ENCODE measurements at places on chromosomes 3 and 15.

GRCh38 chr15:100849021-100849854, 30.4 kb upstream of the ALDH1A3 start:
- DNase-seq: peak; percentile 26

DNA sequence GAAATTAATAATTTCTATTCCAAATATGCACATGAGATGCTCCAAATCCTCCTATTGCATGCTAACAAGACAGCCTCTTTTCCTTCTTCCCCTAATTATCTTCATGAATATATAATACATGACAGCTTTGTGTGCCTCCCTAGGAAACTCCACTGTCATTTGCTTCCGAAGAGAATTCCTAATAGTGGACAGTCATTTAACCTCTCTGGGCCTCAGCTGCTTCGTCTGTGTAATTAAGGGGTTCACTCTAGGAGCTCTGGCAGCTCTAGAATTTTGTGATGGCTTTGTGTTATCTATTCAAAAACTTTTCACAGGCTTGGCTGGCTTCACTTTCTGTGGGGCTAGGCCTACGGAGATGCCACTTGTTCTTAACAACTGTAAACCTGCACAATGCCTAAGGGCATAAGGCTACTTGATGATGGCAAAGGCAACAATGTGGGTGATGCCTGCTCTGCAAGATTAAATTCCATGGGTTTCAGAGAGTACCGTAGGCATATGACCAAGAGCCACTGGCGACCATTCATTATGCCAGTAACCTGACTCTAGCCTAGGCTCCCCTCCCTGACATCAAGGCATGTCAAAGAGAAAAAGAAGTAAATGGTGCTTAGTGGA, 333.8 kb upstream of the UMPS start:
- no peak for DNase-seq

DNA sequence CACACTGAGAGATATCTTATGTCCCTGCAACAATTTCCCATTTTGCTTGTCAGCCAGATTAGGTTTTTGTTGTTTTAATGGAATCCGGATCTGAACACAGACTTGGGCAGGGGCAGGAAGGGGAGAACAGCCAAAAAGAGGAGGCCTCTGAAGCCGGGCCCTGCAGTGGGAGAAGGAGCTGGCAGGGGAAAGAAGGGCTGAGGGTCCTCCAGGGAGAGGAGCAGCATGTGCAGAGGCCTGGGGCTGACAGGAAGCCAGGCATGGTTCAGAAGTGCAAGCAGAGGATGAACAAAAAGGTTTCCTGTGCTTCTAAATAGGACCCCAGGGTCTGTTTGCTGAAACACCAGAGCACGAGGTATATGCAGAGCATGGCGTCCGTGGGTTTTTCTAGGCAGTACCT, 49.1 kb upstream of the POMGNT2 start:
- DNase-seq: no peak

- DNase-seq: no peak
Observed at GRCh38 chr3:49523756-49524747, 30.2 kb upstream of the BSN start.

DNA sequence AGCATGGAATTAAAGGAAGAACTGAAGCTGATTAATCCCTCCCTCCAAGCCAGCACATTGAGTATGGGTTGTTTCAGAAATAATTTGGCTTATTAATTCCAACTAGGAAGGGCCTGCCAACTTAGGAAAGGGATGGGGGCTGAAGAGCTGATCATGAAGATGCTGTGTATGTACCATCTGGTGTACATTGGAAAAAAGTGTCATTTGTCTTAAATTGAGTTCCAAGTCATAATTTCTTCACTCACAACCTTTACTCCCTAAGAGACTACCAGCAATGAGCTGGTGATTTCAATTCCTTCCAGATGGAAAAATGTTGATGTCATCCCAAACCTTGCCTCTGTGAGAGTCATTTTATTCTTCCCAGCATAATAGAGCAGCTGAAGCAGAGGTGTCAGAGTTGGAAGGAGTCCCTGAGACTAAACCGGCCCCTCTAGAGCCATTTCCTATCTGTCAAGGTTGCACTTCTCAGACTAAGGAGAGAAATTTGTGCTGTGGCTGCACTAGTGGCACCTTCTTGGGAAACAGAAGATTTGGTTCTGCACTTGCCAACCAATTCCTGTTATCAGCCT, 79.4 kb downstream of the GTPBP8 start:
- DNase-seq: no peak

- peak; percentile 5 for DNase-seq
Observed at GRCh38 chr15:67033571-67034044, 31.8 kb upstream of the SMAD3 start.

DNA sequence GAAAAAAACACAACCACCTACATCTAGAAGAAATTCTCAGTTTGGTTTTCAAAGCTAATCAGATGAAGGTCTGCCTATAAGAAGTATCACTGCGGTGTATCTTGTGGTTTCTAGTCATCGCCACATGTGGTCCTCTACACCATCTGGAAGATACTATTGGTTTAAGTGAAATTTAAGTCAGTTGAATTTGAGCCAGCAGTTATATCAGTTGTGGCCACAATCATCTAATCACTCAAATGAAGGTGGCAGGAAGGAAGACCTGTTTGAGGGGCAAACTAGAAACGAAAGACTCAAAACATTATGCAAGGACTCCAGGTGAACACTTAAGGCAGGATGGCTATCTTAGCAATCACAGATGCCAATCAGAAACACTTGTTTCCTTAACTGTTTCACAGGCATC, 48.7 kb downstream of the ETV5 start:
- DNase-seq: no peak

GRCh38 chr3:141389703-141390102, 21.4 kb downstream of the ZBTB38 start:
- no peak for DNase-seq

DNA sequence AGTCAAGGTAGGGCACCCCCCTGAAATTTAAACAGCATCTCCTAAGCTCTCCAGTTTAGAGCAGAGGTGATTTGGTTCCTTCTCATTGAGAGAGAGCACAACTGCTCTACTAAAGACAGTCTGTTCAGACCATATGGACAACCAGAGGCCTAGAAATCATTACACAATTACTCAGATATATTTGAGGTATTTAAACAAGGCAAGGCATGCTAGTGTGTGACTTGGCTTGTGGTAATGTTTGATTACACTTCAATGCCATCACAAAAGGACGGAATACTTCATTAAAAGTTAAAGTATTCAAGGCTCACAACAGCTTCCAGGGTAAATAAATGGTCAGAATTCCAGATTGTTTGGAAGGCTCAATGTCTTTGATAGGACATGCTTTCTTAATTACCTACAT, 110.2 kb downstream of the LRTM1 start:
- no peak for DNase-seq

DNA sequence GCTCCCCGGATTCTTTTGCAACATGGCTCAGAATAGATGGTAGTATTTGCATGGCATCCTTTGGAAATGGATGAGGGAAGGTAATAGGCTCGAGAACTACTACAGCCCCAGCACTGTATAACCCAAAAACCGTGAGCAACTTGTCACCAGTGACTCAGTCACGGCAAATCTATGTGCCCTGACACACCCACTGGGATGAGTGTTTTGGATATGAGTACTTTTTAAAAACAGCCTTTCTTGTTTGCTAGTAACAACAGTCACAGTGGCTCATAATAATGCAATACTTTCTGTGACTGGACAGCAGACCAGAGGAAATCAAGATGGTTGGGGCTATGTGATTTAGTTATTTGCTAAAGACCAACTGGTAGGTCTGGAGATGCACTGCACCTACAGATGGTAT, 299.6 kb downstream of the ULK4 start:
- no peak for DNase-seq

GRCh38 chr3:167653760-167654159, at the start of gene WDR49:
TSS of gene WDR49 (minus strand) at chr3:167653942. CDS start at chr3:167653425, 517 bp downstream.
- DNase-seq: no peak

GRCh38 chr15:39976291-39977274, 42.7 kb downstream of the EIF2AK4 start:
- DNase-seq: no peak

- DNase-seq: no peak
Observed at GRCh38 chr3:97914388-97914787, 57.8 kb downstream of the RIOX2 start.

DNA sequence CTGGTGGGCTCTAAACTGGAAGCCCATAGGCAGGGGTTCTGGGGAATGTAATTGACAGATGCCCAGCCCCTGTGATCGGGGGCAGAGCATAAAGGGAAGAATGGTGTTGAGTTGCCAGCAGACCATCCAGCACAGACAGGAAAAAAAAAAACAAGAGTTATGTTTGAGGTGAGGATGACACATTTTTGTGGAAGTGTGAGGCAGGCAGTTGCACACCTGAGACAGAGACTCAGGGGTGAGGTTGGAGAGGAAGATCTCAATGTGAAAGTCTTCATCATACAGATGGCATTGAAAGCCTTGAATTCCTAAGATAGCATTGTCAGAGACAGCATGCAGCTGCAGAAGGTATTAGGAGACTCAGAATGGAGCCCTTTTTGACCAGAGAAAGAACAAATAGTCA, 18.6 kb upstream of the ST8SIA2 start:
- DNase-seq: no peak

GRCh38 chr3:64561325-64561843, 126.4 kb downstream of the ADAMTS9 start:
- DNase-seq: no peak

- DNase-seq: no peak
Observed at GRCh38 chr3:101602731-101603130, 28.8 kb downstream of the PCNP start.

- DNase-seq: no peak
Observed at GRCh38 chr3:69439643-69440270, 53.9 kb upstream of the FRMD4B start.

DNA sequence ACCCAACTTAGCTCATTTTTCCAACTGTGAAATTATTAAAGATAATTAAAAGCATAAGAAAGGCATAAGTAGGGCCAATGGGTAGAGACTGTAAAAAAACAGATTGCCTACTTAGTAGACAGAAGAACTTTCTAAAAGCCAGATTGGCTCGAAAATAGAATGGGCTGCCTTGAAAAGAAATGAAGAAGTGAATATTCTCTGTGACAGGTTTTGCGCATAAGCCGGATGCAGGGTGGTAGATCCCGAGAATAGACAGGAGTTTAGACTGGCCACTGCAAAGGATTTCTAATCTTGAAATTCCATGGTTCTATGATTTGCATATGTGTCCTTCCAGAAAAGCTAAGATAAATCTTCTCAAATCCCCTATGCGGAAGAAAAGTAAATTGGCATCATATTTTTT, 173.3 kb upstream of the ICE2 start:
- no peak for DNase-seq

- no peak for DNase-seq
Observed at GRCh38 chr3:11739706-11740105, 96.0 kb upstream of the VGLL4 start.

DNA sequence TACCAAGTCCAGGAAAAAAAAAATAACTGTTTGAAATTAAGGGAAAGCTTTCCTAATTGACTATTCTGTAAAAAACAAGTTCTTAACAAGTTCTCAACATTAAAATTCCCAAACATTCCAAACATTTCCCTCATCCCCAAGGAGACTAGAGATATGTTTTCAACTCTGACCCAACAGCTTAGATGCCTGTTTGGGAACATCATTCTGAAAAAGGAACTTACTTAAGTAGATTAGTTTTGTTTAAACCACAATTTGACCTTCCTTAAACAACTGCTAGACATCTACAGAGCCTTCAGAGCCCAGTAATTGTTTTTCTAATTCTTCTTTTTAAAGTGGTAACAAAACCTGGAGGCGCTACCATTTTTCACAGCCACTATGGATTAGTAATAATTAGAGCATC, 12.8 kb downstream of the UBR1 start:
- DNase-seq: no peak

DNA sequence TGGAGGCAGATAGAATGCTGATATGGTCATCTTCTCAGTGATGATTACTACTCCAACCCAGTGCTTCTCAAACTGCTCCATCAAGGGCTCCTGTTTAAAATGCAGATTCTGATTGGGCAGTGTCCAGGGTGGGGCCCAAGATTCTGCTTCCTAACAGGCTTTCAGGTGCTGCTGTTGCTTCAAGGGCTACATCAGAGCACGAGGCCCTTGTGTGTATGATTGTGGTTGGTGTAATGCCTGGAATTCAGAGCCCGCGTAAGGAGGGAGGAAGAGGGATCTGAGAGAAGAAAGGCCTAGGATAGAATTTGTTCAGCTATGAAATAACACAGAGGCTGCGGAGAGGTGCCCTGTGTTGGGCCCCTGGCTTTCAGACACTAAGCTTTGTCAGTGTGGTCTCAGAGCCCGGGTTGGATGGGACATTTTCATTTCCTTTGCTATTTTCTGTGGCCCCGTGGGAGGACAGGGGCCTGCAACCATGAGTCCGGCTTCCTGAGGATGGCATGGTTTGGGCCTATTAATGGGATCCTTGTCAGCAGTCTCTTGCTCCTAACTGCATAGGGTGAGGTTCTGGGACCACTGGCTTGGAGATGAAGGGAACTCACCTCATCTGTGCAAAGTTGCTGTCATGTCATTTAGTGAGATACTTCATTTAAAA, 53.0 kb downstream of the ATP1B3 start:
- DNase-seq: no peak

DNA sequence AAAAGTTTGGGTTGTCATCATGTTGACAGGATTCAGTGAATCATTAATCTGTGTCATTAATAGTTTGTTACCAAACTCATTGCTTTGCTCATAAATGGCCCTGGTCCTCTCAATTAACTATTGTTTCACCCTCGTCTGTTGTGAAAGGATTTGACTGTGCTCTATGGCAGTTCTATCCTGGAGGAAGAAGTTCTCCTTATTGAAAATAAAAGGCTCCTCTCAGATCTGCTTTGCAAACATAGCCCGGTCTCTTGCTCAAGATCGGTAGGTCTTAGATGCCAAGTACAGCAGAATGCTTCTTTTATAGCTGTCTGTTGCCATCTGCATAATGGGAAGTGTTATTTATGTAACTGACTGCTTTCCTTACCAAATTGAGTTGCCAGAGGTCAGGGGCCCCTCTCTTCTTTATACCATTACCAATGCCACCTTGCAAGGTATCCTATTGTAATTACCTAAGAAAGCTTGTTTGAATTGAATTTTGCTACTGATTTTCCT, 146.5 kb downstream of the EBLN2 start:
- no peak for DNase-seq

DNA sequence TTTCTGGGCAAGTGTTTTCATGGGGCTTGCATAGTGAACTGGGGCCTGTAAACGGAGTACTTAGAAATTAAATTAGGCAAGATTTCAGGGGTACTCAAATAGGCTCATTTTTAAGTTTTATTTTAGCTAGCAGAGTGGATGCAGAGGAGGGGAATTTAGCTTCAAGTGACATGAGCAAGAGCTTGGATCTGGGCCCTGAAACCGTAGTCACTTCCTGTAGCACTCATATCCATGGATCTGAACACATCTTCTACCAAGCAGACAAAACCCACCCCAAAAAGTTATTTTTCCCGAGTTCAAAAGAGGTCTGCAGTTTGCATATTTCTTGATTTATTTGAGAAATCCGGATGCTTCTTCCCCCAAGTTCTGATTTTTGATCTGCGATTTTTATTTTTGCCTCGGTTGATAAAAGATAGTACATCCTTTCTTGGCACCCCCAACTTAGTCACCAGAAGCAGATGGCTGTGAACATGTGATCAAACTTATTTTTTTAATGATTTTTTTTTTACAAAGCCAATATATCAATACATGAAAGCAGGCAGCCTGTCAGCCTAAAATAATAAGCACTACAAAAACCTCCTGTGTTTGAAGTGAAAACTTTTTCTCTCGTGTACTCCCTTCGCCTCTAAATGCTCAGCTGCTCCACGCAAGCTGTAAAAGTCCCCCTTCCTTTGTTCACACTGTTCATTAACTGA, 36.6 kb upstream of the STT3B start:
- no peak for DNase-seq

All from effector CD4-positive, alpha-beta T cell (primary cell).